ENCODE measurements at places on chromosomes 2 and 18.

GRCh38 chr2:179393481-179393880 lies 128.8 kb upstream of the SESTD1 start:
- DNase-seq = no peak

GRCh38 chr2:881204-881918 lies 69.3 kb upstream of the SNTG2 start:
- DNase-seq = no peak

- no peak for DNase-seq
These were observed 322.3 kb downstream of the TSN start for GRCh38 chr2:122077771-122078170.

DNA sequence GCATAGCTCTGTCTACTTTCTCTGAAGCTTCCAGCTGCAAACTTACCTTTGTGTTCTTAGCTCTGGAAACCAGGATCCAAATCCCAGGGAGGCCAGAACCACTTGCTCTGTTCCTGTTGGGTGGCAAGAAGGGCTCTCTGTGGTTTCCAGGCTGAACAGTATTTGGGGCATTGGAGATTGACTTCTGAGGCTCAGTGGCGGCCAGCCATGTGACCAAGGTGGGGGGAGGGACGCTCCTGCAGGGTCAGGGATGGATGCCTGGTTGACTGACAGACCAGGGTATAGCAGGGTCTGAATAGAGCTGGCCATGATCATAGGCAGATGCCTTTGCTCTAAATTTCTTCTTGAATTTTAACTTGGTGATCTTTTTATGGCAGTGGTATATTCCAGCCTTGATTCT lies 15.1 kb downstream of the SLC4A5 start:
- no peak for DNase-seq

- no peak for DNase-seq
These were observed 139.5 kb upstream of the GAREM1 start for GRCh38 chr18:32610176-32610575.

DNA sequence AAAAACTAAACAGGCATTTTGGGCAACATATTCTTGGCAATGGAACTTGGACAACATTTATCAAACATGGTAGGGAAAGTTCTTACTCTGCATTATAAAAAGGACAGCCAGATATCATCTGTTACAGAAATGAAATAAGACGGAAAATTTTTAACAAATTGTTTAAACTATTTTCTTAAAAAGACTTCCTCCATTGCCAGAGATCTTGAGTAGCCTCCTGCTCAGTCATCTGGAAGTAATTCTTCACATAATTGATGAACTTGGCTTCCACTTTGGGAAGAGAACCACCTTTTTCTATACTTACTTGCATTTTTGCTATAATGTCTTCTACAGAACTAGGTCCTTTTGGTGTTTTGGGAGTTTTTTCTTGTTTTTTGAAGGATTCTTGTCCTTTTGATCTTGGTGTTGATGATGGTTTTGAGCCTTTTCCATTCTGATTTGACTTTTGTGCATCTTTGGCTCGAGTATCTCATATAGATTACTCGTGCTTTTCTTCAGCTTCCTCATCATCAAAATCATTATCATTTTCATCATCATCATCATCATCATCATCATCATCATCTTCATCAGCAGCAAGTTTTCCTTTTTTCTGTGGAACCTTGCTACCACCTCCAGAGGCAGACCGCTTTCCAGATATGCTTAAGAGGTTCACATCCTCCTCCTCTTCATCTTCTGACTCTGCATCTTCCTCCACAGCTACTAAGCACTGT lies 66.2 kb downstream of the CD28 start:
- DNase-seq = no peak

DNA sequence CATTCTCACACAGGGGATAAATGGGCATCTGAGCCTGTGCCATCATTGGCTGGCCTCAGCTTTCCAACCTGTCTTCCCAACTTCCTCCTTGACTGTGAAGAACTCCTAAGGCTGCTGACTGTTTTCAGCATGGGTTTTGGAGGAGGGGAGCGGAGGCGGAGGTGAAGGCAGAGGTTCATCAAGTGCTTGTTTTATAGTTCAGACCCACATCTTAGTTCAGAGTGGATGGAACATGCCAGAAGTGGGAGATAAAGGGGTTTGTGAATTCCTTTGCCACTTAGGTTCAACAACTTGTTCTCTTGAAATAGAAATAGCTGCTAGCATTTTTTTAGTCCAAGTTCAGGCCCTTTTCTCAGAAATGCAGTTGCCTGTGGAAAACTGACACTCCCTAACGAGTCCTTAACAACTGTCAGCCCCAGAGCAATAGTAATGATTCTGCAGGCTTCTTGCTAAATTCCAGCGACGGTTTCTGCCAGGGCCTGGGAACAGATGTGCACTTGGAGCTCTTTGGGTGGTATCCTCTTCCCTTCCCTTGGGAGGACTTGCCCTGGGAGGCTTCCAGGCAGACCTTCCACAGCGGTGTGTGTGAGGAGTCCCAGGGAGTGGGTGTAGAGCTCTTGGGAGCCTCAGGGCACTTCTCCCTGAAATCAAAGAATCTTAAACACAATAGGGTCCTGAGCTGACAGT lies 30.1 kb upstream of the ITGA6 start:
- DNase-seq = no peak

DNA sequence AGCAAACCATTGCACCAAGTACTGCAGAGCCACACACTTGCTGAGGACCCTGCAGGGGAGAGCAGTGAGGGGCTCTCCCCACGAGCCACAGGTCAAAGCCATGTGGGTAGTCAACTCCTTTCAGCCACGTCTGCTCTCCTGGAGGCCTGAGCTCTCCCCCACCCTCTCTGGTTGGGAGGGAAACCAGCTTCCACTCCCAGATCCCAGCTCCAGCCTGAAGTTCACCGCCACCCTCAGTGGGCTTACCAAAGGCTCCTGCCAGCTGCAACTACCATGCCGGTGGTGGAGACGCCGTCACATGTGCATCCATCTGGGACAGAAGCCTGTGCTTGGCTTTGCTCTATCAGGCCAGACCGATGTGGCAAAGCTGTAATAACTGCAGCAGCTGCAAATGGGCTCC lies 521.5 kb upstream of the RAB6C start:
- no peak for DNase-seq

DNA sequence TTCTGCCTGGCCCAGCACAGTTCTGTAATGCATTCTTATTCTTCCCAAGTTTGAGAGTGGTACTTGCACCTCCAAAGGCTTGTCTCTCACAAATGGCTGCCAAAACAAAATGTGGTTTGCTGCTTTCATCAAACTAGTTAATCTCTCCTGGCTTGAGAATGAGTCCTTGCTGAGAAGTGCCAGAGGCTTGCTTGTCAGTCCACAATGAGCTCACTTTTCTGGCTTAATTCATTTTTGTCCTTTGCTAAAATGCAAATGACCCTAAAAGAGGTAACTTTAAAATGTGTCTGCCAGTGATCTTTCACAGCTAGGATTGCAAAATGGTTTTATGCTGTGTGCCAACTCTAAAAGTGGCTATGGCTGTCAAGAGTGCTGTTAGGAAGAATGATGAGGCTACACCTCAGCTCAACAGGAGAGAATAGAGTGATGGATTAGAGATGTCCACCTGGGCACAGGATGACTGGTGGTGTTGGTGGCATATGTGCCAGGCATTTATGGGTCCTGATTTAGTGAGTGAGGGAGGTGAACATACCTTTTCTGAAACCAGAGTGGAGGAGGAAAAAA lies 291.2 kb upstream of the HNMT start:
- DNase-seq = no peak

DNA sequence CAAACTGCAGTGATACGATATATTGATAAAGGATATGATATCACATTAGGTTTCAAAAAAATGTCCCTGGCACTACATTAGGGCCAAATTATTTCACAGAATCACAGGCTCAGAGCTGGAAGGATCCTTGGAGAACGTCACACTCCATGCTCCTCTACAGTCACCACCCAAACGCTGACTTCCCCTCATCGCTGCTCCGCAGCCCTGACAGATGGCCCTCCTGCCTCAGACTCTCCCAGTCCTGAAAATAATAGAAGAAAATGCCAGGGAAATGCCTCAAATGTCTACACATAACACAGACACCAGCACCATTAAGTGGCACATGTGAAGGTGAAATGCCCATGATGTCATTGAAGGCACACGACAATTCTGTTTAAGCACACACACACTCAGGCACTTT lies 72.0 kb downstream of the ZNF521 start:
- no peak for DNase-seq

DNA sequence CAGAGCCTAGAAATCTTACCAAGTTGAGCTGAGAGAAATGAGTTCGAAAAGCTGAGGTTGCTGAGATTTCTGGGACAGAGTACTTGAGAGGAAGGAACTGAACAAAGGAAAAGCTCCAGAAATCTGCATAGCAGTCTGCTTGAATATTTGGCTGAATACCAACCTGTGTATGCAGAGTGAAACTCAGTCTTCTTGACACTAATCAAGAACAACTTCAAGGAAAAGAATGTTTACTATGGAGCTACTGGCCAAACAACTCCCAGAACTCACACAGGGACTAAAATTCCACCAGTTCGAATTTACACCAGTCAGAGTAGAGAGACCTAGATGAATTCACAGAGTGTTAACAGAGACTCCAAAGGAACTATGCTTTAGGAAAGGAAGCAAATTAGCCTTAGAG lies 66.5 kb downstream of the USP37 start:
- no peak for DNase-seq

- no peak for DNase-seq
These were observed 291.2 kb downstream of the NEDD4L start for GRCh38 chr18:58335223-58335622.

- no peak for DNase-seq
These were observed 38.1 kb upstream of the NTSR2 start for GRCh38 chr2:11708106-11708505.
